ENCODE measurements at places on chromosomes 7 and 10. TPM values are rescaled to one million over a fixed set of nuclear protein-coding genes. Genes with fewer than 3 reads are reported as not detected.

GPR141 gene
- total RNA-seq: 5.6 TPM

DNA sequence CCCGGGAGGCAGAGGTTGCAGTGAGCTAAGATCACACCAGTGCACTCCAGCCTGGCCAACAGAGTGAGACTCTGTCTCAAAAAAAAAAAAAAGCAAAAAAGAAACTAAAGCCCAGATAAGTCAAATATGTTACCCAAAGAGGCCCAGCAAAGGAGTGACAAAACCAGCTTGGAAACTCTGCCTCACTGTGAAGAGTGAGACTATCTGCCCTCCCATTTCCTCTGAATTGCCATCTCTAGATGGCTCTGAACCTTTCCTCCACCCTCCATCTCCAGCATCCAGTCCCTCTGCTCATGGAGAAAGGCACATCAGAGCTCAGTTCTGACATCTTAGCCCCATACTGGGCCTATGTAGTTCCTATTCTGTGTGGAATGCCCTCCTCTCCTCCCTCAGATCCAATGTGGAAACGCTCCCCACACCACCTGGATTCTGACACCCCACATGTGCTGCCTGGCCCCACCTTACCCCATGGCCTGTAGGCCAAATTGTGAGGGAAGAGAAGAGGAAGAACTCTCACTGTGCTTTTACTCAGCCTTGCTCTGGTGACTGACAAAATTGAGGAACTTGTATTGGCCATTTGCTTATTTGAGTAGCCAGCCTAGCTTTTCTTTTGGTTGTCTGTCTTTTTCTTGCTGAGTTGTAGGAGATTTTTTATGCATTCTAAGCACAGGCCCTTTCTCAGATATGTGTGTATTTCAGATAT is 18.0 kb upstream of the NUDCD3 start:
- no peak for DNase-seq

PRLHR gene
- not detected for total RNA-seq

- peak; percentile 4 for DNase-seq
Observed at GRCh38 chr7:21318916-21319270, 109.0 kb upstream of the SP4 start.

GRCh38 chr10:22658745-22659410 is 55.5 kb downstream of the PIP4K2A start:
- no peak for DNase-seq

POLR2J2 gene
- total RNA-seq: 6.9 TPM

PIP gene
- total RNA-seq: 1.5 TPM

GRCh38 chr10:49606981-49607535 is 3.1 kb upstream of the SLC18A3 start:
- DNase-seq: peak; percentile 90

CDNF gene
- 3.1 TPM for total RNA-seq

- no peak for DNase-seq
Observed at GRCh38 chr10:128896963-128897362, 570.1 kb upstream of the MGMT start.

- DNase-seq: peak; percentile 69
Observed at GRCh38 chr10:2927958-2928840, 139.1 kb upstream of the PFKP start.

DNA sequence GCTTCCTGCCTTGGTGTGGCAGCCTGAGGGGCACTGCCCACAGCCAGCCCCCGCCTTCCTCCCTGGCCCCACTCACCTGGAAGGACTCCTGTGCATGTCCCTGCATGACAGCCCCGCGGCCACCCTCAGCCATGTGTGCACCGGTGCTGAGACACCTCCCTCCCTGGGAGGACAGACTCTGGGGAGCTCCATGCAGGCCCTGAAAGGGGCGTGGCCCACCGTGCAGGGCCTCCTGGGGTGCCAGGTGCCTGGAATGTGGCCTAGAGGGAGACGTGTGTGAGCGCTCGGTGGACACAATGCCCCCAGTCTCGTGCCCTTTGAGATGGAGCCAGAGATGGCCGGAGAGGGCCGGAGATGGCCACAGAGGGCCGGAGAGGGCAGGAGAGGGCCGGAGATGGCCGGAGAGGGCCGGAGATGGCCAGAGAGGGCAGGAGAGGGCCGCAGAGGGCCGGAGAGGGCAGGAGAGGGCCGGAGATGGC is 59.1 kb upstream of the PPP2R2D start:
- DNase-seq: no peak

- no peak for DNase-seq
Observed at GRCh38 chr7:28163949-28164348, 16.6 kb downstream of the JAZF1 start.

ATRNL1 gene
- total RNA-seq: 0.40 TPM

- DNase-seq: peak; percentile 27
Observed at GRCh38 chr7:16817536-16817935, 12.7 kb upstream of the AGR2 start.

- DNase-seq: no peak
Observed at GRCh38 chr10:34514290-34514689, 300.8 kb downstream of the PARD3 start.

LRGUK gene
- total RNA-seq: 4.4 TPM

TUBGCP2 gene
- total RNA-seq: 65.9 TPM

RPA3 gene
- total RNA-seq: 28.5 TPM

DNA sequence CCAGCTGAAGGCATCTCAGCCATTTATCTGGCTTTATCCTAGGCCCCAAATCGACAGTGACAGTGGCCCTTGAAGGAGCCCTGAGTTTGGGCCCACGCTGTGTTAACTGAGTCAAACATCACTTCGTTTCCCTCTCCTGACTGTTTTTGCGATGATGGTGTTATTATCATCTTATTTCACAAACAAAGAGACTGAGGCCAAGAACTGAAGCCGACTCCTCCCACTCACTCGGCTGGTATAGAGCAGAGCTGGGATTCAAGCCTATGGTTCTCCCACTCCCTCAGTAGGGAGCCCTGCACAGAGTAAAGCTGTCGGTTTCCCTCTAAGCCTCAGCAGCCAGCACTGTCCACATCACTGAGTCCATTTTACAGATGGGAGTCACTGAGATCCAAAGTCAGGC is 141.0 kb downstream of the CDH23 start:
- peak; percentile 66 for DNase-seq

DNA sequence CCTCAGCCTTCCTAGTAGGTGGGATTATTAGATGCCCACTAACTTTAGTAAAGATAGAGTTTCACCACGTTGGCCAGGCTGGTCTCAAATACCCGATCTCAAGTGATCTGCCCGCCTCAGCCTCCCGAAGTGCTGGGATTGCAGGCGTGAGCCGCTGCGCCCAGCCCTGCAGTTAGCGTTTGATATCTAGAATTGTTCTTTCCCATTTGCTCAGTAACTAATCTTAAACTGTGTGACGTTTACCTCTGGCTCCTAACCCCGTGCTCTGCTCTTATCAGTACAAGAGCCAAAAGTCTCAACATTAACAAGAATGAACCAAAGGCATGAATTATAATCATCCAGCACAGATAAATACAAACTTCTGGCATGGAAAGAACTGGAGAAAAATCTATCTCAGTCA is 47.4 kb downstream of the IGF2BP3 start:
- DNase-seq: peak; percentile 24

DNA sequence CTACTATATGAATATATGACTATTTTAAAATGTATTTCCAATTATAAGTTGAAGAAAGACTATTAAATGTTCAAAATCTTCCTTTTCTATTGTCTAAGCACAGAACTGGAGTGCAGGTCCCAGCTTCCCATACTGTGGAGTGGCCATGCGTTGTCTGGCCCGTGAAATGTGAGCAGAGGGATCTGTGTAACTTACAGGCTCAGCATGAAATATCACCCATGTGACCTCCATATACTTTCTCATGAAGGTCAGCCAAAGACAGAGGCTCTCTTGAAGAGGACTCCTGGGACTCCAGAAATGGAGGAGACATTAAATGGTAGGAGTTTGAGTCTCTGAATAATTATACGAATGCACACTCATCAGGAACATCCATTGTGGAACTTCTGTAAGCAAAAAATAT is 92.4 kb upstream of the CAV2 start:
- no peak for DNase-seq

DNA sequence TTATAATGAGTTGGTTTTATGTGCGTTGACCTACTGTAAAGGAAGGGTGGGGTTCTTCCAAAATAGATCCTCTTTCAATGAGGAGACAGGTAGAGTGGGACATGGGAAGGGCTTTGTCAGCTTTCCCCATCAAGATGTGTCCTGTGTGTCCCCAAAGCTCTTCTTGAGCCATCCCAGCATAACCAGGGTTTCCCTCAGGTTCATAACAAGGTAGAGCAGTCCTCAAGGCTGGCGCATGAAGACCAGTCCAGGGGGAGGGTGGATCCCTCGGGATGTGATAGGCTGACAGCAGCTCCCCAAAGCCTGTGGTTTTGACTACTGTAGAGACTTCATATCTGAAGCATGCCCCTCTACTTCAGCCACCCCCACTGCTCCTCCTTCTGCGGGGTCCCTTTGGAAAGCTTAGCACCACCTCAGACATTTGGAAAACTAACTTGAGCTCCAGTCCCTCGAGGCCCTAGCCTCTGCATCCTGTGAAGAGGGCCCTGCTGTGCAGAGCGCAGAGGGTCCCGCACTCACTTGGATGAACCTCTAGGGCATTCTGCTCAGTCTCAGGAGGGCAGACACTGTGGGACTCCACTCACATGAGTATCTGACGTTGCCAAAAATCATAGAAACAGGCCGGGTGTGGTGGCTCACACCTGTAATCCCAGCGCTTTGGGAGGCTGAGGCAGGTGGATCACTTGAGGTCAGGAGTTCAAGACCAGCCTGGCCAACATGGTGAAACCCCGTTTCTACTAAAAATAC is 1.1 kb upstream of the GIMAP8 start:
- DNase-seq: no peak

LRRC17 gene
- 3.2 TPM for total RNA-seq

CYP2E1 gene
- total RNA-seq: 1.1 TPM

GRCh38 chr7:106125417-106125816 is 13.3 kb upstream of the SYPL1 start:
- no peak for DNase-seq

GRCh38 chr10:77782328-77783061 is 144.1 kb downstream of the DLG5 start:
- no peak for DNase-seq

DNA sequence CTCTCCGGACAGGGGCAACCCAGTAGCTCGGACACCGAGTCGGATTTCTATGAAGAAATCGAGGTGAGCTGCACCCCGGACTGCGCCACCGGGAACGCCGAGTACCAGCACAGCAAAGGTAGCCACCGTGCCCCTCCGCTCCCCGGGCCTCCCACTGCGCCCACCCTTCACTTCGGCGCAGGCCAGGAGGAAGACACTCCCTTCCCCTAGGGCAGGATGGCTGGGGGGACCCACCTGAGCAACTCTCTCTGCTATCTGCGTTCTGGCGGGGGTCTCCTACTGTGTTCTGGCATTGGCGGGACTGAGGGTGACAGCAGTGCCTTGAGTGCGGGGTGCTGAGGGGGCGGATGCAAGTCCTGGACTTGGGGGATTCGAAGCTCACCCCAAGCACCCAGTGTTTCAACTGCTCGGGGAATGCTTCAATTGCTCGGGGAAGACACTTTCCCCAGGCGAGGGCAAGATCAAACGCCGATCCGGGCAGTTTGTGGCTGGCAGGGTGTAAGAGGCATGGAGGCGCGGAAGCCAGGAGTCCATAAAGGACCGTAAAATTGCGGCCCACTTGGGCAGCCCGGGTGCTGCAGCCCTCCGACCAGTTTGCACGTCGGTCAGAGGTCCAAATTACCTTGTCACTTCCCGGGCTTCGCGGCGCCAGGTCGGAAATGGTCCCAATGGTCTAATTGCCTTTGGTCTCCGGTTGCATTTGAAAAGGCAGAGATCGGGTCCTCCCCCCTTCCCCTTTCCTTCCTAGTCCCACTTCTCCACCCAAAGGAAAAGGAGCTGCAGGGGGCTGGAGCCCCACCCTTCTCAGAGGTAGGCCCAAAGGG is 950 bp downstream of the EVX1 start:
- DNase-seq: no peak

DENND11 gene
- total RNA-seq: 43.3 TPM

FGFBP3 gene
- total RNA-seq: 2.3 TPM

DNA sequence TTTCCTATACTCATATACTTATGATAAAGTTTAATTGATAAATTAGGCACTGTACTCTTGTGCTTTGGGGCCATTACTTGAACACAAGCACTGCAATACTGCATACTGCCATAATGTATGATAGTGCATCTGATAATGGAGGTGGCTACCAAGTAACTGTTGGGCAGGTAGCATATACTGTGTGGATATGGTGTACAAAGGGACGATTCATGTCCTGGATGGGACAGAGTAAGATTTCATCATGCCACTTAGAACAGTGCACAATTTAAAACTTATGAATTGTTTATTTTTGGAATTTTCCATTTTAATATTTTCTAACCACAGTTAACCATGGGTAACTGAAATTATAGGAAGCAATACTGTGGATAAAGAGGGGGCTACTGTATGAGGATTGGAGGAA is 38.9 kb downstream of the AKAP9 start:
- DNase-seq: no peak

CRHR2 gene
- not detected for total RNA-seq

ELN gene
- 149 TPM for total RNA-seq

- DNase-seq: no peak
Observed at GRCh38 chr7:761631-762030, 34.5 kb upstream of the PRKAR1B start.

SLC26A5 gene
- 0.77 TPM for total RNA-seq

DNA sequence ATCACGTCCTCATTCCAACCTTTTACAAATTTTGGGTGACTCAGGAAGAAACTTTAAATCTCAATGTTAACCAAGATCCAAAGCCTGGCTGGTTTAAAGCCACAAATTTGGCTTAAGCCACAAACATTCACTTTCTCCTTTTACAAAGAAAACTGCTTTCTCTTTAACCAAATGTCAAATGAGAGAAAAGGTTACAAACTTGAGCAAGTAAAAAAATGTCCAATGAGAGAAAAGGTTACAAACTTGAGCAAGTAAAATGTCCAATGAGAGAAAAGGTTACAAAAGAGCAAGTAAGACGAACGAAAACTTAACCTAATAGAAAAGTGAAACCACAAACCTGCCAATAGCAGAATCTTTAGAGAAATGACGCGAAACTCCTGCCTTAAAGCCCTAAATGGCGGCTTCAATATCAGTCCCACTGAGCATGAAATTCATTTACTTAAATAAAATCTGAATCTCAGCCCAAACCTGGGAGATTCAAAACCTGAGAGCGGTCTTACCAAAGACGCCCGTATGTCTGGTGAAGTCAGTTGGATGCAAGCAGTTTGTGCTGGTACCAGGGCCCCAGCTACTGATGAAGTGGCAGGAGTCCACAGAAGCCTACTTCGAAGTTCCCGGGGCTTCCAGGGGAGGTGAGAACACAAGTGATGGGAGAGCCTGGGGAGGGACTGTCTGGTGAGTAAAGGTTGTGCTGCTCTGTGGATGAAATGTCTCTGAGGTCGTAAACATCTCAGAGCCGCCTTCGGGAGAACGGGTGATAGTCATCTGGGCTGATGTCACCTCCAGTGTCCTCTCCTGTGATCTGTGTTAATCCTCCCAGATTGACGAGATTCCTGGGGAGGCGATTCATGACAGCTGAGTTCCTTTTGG is 74.6 kb downstream of the PAXIP1 start:
- peak; percentile 49 for DNase-seq

NEUROG3 gene
- total RNA-seq: not detected

DNA sequence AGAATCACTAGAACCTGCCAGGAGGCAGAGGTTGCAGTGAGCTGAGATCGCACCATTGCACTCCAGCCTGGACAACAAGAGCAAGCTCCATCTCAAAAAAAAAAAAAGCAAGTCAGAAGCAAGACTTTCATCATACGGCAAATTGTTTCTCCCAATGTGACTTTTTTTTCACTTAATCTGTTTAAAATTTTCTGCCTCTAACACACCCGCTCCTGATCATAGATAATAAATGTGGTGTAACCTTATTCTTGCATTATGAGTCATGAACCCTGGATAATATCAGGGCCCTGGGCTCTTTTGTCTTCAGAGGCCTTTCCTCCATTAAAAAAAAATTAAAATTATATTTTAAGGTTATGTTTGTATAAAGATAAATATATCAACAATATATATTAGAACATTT is 111.4 kb upstream of the JCAD start:
- no peak for DNase-seq
